NCI-H146 (cell line): ENCODE measurements at places on chromosomes 11 and 22.

- DNase-seq = no peak
Observed at GRCh38 chr11:6228520-6228919, 5.9 kb downstream of the FHIP1B start.

DNA sequence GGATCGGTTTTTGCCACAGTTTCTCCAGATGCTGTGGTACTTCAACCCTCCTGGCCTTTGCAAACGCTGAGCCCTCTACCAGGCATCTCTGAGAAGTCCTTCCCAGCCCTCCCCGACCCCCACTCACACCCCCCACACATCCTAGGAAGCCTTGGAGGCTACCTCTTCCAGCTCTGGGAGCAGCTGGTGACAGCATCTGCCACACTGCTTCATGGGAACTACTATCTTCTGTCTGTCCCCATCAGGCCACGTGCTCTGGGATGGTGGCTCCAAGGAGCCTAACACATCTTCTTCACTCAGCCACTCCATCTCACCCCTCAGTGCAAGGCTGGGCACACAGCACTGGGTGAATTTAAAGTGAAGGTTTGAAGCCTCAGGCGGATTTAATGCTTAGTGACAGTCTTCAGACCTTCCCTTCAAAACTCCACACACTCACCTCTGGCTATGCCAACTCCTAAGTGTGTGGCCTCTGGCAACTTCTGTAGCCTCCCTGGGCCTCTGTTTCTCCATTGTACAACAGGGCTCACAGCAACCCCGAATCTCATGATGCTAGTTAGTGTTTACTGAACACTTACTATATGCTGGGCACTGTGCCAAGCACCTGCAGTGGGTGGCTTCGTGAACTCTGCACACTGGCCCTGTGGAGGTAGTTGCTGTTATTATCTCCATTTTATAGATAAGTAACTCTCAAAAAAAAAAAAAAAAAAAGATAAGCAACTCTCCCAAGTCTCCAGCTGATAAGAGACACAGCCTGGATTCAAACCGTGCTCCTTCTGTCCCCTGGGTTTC is 7.3 kb upstream of the TP53I11 start:
- peak; percentile 67 for DNase-seq

DNA sequence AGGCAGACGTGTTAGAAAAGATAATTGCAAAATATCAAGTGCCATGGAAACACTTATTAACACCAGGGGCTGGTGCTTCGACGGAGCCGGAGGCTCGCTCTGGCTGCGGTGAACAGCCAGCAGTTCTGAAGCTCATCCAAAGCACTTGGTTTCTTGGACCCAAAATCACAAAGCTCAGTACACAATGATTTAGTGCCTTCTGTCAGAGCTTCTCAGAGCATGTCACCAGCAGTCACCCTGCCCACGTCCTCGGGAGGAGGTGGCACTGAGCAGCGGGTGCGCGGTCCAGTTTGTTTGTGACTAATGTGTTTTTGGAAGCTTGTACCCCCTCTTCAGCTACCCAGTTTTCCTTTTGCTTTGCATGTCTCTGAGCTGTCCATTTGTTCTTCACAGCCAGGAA is 58.7 kb upstream of the KIRREL3 start:
- DNase-seq = peak; percentile 28

DNA sequence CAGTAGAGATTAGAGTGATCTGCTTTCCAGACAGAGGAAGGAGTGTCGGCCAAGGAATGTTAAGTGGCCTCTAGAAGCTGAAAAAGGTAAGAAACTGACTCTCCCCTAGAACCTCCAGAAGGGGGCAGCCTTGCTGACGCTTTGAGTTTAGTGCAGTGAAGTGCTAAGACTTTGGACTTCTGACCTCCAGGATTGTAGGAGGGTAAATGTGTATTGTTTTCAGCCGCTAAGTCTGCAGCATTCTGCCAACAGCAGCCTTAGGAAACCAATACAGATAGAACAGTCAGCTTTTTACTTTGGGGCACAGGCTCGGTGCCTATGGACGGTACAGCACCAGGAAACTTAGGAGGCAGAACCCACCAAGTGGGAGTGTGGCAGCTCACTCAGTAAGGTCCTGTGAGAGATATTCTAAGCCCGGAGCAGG is 3.6 kb upstream of the TBC1D22A start:
- peak; percentile 12 for DNase-seq

- no peak for DNase-seq
Observed at GRCh38 chr11:134266841-134267251, 9.3 kb upstream of the GLB1L3 start.

DNA sequence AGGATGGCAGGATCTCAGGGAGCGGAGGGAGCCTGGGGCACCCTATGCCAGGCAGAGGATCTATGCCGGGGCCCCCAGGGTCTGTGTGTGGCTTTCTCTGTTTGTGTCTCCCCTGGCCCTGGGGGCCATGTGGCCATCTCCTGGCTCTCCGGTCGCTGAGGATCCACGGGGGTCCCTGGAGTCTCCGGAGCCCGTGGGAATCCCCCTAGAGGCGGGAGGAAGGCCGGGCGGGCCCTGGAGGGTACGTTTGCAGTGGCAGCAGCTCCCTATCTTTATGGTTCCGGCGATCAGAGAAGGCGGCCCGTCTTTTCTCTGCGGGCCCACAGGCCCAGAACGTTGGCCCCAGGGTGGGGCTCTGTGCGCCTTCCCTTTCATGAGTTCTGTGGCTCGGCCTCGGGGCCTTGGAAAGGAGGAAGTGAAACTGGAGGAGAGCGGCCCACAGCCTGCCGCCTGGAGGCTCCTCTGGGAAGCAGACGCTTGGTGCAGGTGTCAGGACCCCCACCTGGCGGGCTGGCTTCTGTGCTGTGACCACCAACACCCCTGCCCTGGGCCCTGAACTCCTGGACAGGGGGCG is 82.1 kb downstream of the KCNQ1 start:
- no peak for DNase-seq

GRCh38 chr11:13897646-13898276 is 64.8 kb upstream of the SPON1 start:
- no peak for DNase-seq

DNA sequence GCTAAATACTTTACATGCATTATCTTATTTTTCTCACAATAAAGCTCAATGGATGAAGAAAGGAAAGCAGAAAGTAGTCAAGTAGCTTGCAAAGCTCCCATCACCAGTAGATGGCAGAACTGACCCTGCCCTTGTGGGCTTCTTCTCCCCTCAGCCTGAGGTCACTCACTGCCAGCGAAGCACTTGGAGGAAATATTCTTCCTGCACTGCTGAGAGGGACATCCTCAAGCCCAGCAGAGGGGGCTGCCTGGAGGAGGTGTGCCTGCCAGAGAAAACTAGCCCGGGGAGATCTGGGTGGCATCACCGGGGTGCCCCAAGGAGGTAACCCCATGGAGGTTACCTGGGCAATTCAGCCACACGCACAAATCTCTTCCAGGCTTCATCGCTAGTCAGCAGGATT is 6.6 kb downstream of the APOL4 start:
- DNase-seq = peak; percentile 49

GRCh38 chr22:40789131-40789530 is 30.0 kb downstream of the SLC25A17 start:
- DNase-seq = no peak

DNA sequence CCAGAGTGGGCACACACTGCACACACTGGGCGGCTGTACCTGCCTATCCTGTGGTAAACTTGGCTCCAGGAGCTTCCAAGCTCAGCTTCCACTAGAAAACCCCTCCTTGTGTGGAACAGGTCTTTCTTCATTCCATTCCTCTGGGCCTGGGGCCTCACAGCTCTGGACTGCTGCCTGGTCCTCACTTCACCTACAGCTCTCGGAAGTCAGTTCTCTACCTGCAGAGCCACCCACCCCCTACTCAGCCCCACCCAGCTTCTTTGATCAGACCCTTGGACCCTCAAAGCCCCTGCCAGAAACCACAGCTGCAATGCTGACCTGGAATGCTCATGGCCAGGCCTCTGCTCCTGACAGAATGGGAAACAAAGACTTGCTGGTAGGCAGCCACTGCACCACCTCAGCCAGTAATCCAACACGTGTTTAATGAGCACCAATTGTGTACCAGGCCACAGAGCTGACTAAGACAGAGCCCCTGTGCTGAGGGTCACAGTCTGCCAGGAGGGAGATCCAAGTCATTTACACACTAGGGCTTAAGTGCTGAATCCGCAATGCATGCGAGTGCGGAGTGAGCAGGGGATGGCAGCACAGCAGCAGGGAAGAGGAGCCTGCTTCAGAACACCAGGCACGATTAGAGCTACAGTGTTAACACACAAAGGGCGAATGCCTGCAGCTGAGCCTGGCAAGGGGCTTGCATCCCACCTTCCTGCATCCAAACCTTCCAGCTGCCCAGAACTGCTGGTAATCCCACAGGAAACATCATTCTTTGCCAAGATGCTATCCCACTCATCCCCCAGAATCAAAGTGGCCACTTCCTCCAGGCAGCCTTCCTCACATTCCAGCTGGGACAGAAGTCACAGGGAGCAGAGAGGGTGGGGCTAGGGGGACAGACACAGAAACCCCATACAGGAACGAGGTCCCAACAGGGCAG is 4.6 kb downstream of the GNB1L start:
- no peak for DNase-seq

DNA sequence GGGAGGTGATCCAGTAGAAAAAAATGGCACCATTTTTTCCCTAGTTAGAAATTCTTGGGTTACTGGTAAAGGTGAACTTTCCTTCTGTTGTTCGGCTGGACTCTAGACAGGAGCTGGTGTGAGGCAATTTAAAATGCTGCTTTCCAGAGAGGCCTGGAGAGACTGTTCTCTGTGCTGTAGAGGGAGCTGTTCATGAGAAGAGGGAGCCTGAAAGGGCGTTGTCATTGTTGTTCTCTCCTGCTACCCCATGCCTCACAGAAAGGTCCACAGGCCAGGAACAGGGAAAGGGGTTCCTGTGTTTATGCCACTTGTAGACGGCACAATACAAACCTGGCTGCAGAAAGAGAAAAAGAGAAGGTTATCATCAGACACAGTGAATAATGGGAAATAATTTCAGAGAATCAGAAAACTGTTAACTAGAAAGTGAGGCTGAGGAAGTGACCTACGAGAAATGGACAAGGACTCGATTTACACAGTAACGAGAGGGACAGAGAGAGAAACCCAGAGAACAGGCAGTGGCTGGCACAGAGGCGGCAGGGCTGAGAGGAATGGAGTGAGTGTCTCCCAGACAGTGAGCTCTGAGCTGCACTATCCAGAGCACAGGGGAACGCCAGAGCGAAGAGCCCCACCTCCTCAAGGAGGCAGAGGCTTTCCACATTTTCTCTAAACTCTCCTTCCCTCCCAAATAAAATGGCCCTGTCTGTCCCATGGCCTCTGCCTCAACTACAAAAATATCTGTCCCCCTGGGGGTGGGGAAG is 109.2 kb downstream of the RRM1 start:
- no peak for DNase-seq

DNA sequence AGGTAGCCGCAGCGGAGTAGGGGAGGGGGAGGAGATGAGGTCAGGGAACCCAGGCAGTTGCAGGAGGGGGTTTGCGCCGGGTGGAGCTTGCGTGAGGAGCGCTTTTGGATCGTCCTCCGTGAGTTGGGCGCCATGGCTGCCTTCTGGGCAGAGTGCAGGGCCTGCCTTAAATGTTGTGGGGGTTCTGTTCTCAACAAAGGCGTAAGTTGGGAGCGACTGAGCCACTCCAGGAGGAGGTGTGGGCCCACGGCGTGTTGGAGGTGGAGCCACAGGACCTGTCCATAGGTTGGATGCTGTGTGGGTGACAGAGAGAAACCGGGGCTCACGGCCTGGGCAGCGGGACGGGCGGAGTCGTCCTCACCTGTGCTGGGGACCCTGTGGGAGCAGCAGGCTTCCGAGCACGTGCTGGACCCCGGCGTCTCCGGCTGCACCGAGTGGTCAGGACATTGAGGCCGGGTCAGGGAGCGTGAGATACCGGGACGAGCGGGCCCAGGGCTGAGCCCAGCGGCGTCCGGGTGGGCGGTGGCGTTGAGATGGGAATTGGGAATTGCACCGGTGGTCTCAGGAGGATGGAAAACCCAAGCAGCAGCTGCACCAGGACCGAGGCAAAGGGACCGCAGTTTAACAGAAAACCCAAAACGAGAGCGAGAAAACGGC is 977 bp upstream of the PGGHG start:
- DNase-seq = no peak

DNA sequence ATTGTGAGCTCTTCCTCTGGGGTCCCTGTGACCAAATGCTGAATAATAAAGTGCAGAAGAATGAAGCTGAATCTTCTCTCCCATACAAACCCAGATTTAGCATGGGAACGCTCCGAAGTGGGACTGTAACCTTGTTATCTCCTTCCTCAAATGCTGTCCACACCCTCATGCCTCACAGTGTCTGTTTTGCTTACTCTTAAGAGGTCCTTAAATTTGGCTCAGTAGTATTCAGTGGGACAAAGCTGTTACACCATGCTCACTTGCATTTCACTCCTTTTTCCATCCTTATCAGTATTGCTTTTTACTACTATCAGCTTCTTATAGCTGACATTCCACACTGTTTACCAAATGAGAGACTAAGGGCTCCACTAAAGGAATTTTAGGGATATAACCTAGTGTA is 13.8 kb upstream of the AMOTL1 start:
- DNase-seq = no peak

DNA sequence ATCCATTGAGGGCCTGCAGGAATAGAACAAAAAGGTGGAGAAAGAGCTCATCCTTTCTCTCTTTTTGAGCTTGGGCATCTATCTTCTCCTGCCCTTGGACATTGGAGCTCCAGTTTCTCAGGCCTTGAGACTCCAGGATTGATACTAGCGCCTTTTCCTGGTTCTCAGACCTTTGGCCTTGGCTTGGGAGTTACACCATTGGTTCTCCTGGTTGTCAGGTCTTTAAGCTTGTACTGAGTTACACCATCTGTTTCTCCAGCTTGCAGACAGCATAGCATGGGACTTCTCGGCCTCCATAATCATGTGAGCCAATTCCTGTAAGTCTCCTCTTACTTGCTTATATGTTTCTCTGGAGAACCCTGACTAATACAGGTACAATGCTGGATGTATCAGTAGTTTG is 72.6 kb downstream of the GRK3 start:
- DNase-seq = no peak

- DNase-seq = no peak
Observed at GRCh38 chr11:2300936-2301630, 635 bp downstream of the C11orf21 start.

- no peak for DNase-seq
Observed at GRCh38 chr11:60989093-60989650, 17.7 kb downstream of the CD6 start.

DNA sequence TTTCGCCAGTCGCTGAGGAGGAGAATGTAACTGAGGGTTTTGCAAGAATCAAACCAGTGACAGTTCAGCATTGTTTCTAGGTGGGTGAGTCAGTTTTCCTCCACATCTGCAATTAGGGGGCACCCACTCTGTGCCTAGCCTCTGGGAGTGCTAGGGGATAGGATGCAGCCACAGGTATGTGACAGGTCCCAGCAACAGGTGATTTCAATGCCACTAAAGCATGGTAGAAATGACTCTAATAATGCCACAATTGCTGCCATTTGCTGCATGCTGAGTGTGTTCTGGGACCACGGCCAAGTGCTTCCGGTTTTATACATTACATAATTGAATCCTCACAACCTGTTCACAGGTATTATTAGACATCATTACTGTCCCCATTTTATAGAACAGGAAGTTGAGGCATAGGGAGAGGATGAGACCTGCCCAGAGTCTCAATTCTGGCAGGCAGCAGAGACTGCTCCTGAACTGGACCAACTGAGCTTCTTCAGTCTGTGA is 556 bp downstream of the CRYBB2 start:
- peak; percentile 46 for DNase-seq
